ENCODE measurements at places on chromosomes 3 and 15. TPM values are rescaled to one million over a fixed set of nuclear protein-coding genes. Genes with fewer than 3 reads are reported as not detected.
A peak's percentile ranks its signal among the peaks of the same experiment; 100 is the strongest.

GRCh38 chr3:100088735-100089368 lies 25.4 kb downstream of the FILIP1L start:
- no peak for DNase-seq
- no peaks in the 10 kb centered on the region for H3K36me3 ChIP-seq
- no peak overlapping the region for H3K4me3 ChIP-seq
- H3K27ac ChIP-seq: no peak overlapping the region
- H3K27me3 ChIP-seq: no peaks in the 10 kb centered on the region

DNA sequence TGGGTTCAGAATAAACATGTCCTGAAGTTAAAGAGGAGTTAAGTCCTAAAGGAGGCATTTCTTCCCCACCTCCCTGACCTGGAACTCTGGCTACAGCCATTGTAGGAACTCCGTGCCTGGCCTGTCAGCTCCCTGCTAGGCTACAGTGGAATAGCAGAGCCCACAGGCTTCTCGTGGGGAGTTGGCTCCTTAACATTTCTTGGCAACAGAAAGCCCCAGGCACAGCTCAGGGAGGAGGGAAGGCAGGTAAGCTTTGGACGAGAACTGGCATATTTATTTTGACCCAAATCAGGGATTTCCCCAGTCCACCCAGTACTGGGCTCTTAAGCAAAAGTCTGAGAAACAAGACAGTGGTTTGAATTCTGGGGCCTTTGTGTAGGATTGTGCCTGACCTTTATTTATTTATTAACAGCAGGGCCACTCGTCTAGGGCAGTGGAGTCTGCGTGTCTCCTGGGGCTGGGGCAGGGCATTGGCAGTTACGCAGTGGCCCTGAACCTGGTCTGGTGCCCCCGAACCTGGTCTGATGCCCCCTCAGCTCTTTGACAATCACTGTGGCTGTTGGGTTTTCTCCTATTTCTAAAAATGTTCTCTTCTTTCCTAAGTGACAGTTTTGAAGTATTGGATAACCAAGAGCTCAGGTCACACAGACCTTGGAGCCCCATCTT lies 7.9 kb upstream of the ISG20 start:
- no peak overlapping the region for H3K27ac ChIP-seq
- DNase-seq: no peak
- no peak overlapping the region for H3K4me3 ChIP-seq
- H3K27me3 ChIP-seq: no peaks in the 10 kb centered on the region
- no peaks in the 10 kb centered on the region for H3K36me3 ChIP-seq

DNA sequence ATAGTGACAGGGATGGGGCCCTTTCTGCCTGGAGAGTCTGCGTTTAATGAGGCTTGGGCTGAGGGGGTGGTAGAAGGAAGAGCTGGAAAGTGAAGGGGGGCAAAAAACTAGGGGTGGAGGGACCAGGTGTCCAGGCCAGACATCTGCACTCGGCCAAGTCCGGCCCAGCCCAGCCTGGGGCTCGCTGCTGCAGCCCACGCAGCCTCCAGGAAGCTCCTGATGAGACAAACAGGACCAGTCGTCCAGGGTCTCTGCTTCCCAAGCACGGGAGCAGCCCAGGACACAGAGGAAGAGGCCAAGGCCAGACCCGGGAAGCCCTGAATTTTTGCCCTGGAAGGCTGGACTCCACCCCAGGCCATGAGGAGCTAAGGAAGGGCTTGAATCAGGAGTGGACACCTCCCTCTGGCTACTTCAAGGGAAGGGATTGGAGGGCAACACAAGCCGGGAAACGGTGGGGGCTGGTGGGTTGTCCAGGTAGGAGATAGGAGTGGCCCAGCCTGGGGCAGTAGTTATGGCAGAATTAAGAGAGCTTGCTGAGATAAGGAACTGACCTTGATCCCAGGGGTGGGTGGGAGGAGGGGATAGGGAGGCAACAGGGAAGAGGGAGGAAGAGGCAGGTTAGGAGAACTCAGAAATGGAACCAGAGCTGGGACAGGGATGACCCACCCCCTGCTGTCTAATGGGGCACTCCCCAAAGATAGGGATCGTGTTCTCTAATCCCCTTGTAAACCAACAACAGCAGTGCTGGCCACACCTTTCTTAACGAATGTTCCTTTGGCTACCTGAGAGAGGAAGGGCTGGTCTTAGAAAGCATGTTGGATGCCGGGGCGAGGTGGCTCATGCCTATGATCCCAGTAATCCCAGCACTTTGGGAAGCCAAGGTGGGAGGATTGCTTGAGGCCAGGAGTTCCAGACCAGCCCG lies 89.5 kb downstream of the ANP32A start:
- H3K4me1 ChIP-seq: no peaks in the 10 kb centered on the region
- no peak overlapping the region for H3K4me3 ChIP-seq
- no peaks in the 10 kb centered on the region for H3K36me3 ChIP-seq
- no peak for DNase-seq
- H3K27ac ChIP-seq: no peak overlapping the region

DNA sequence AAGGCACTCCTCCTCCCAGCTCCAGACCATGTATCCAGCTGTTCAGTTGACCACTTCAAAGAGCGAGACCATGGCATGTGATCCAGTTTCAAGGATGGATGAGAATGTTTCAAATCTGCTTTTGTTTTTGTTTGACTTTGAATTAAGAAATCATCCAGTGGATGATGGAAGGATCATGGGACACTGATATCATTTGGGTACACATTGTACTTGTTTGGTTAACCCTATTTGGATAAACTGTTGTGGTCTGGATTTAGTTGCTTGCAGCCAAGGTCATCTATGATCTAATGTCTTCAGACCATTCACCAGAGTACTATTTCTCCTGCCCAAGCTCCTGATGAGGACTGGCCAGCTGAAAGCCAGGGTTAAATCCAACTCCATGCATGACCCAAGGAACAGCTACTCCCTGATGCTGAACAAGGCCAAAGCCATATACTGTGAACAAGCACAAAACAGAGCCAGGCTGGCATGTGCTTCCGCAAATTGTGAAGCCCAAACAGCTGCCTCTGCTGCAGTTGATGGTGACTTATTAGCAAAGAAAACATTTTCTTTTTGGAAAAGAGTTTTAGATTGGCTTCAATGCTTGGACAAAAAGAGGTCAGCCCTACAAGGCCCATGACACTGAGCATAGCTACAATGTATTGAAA lies 5.2 kb upstream of the ADAMTS17 start:
- no peak overlapping the region for H3K4me3 ChIP-seq
- no peaks in the 10 kb centered on the region for H3K36me3 ChIP-seq
- H3K4me1 ChIP-seq: peaks cover 4% of the 10 kb centered on the region
- no peak overlapping the region for H3K27ac ChIP-seq

- no peaks in the 10 kb centered on the region for H3K36me3 ChIP-seq
- H3K4me3 ChIP-seq: no peak overlapping the region
- H3K27ac ChIP-seq: no peak overlapping the region
- H3K4me1 ChIP-seq: no peaks in the 10 kb centered on the region
- DNase-seq: no peak
Measured at GRCh38 chr3:153944084-153944483, 177.1 kb upstream of the ARHGEF26 start.

DNA sequence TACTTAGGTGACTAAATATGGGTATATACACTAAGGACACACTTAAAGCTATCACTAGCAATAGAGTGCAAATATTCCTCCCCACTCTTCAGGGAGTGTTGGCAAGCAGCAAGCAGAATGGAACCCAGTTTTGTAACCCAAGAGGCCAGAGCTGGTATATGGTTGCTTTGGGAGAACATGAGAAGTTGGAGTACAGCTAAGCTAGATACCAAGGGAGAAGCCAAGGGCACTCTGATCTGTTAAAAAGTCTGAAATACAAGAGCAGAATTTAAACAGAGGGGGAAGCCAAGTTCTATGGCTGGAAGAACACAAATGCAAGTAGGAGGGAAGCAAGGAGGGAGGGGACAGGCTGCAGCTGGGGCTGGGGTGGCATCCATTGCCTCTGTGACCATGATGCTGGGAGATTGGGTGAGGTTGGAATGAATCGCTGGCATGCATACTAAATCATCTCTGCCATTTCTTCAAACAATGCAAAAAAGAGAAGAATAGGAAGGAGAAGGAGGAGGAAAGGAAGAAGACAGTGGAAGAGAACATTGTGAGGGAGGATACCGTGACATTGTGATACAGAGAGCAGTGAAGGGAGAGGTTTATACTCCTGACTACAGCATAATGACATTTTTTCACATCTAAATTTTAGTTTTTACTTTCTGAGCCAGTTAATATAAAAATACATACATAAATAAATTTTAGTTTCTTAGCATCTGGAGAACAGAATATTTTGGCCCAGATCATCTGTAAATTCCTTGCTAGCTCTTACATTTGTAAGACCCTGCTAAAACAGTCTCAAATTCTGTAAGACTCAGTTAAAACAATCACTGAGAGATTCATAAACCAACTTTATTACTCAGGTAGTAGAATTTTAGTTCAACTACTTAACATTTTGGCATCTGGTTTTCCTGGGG lies 9.0 kb upstream of the ANXA2 start:
- H3K36me3 ChIP-seq: no peaks in the 10 kb centered on the region
- no peak for DNase-seq
- no peak overlapping the region for H3K4me3 ChIP-seq

- H3K4me3 ChIP-seq: no peak overlapping the region
- no peak for DNase-seq
Measured at GRCh38 chr3:57112206-57112605, 51.7 kb downstream of the SPATA12 start.

DNA sequence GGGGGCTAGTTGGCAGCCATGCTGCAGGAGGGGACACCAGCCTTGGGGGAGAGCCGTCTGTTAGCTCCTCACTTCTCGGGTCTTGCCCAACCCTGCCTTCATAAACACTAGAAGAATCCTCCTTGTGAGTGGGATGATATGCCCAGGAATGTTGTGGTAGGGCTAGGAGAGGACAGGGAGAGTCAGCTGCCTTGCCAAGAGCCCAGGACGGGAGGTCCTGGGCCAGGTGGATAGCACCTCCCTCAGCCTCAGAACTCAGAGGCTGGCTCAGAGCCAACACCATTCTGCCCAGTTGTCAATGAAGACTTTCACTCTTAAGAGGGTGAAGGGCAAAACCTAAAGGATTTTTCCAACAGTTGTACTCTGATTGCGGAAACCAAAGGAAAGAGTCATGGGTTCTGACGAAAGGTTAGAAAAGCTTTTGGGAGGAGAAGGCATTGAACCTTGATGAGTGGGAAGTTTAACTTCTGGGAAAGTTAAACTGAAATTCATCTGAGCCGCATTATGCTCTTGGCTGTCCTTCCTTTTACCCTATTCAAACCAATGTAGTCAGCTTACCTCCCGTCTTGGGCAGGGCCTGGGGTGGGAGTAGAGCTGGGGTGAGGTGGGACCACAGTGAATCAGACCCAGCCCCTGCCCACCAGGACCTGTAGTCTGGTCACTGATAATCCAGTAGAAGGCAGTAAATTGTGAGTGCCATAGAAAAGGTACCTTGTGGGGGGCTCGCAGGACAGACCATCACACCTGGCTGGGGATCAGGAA lies 81.9 kb downstream of the FAM43A start:
- H3K36me3 ChIP-seq: no peaks in the 10 kb centered on the region
- H3K27me3 ChIP-seq: no peaks in the 10 kb centered on the region
- H3K4me3 ChIP-seq: no peak overlapping the region
- DNase-seq: no peak

GRCh38 chr15:38307861-38308641 lies 55.4 kb downstream of the SPRED1 start:
- no peak overlapping the region for H3K27ac ChIP-seq
- H3K36me3 ChIP-seq: no peaks in the 10 kb centered on the region
- H3K27me3 ChIP-seq: no peaks in the 10 kb centered on the region
- H3K4me1 ChIP-seq: peaks cover 2% of the 10 kb centered on the region

GRCh38 chr3:127694467-127695215 lies 21.9 kb downstream of the ABTB1 start:
- H3K27me3 ChIP-seq: no peaks in the 10 kb centered on the region
- no peaks in the 10 kb centered on the region for H3K36me3 ChIP-seq
- H3K27ac ChIP-seq: no peak overlapping the region
- peaks cover 28% of the 10 kb centered on the region for H3K4me1 ChIP-seq

DNA sequence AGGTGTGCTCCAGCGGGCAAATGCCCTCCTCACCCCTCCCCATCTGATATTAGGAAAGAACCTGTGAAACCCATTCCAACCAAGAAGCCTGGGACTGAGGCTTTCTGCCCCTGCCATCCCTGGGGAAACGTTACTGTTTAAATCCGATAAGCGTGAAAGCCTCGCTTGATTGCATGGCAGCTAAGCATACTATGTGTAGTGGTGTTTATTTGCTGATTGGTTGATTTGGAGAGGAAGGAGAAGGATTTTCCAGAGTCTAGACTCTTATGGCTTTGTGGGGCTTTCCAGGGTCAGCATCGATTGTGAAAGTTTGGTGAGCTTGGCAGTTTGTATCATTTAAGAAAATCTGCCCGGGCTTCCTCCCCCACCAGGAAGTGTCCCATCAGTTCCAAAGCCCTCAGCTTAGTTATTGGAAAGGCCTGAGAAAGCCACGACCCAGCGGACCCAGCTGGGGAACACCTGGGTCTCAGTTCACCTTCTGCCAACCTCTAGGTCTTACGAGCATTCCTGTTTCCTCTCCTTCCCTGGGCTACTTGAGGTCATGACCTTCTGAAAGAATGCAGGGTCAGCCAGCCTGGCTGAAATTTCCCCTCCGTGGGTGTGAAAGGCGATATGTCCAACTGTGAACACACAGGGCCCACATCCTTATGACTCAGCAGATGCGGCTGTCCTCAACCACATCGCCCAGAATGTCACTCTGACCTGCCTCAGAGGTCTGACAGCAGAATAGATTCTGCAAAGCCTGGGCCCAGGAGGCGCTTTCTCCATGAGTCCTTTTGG lies 62.8 kb upstream of the HERC1 start:
- peak; percentile 23 for DNase-seq
- no peaks in the 10 kb centered on the region for H3K36me3 ChIP-seq
- H3K4me3 ChIP-seq: no peak overlapping the region

GRCh38 chr3:186255703-186256331 lies 106.2 kb downstream of the DGKG start:
- peaks cover 8% of the 10 kb centered on the region for H3K4me1 ChIP-seq
- H3K27ac ChIP-seq: no peak overlapping the region

DNA sequence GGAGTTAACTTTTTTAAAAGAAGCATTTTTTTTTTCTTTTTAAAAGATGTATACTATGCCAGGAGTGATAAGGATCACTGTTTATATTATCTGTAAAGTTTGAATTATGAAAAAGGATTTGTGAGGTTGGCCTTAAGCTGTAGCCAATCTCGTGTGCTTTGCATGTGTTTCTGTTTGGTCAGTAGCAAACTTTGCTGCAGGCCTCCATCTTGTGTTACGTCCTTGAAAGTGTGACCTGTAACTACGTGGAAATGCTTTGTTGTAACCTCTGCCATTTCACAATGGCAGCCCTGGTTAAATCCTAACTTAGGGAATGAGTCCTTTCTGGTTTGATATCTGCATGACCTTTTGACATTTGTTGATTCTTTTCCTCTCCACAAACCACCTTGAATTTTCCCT lies 1345.6 kb downstream of the NSUN3 start:
- H3K27me3 ChIP-seq: no peaks in the 10 kb centered on the region
- H3K4me1 ChIP-seq: peaks cover 3% of the 10 kb centered on the region
- H3K27ac ChIP-seq: no peak overlapping the region
- H3K4me3 ChIP-seq: no peak overlapping the region
- no peak for DNase-seq

- H3K36me3 ChIP-seq: no peaks in the 10 kb centered on the region
- DNase-seq: peak; percentile 15
- H3K27me3 ChIP-seq: no peaks in the 10 kb centered on the region
Measured at GRCh38 chr3:167653760-167654159, at the start of gene WDR49. WDR49 (minus strand) TSS chr3:167653942; CDS start chr3:167653425, 517 bp downstream.

GRCh38 chr3:36681867-36682266 lies 82.5 kb downstream of the DCLK3 start:
- H3K27ac ChIP-seq: no peak overlapping the region
- no peak overlapping the region for H3K4me3 ChIP-seq
- no peaks in the 10 kb centered on the region for H3K27me3 ChIP-seq

Gene ZKSCAN7
- 1.7 TPM for polyA plus RNA-seq

Gene SNRPN
- 65.1 TPM for polyA plus RNA-seq

Gene NMNAT3
- polyA plus RNA-seq: 2.4 TPM

Gene RARB
- 1.5 TPM for polyA plus RNA-seq

Gene GUCA1C
- polyA plus RNA-seq: not detected

Gene TEX9
- polyA plus RNA-seq: 3.5 TPM
